Vein endothelial cell (primary cell): ENCODE measurements at places on chromosomes 6 and 20. TPM values are rescaled to one million over a fixed set of nuclear protein-coding genes. Genes with fewer than 3 reads are reported as not detected.

Gene DZANK1
- total RNA-seq, result 0.98 and 1.7 TPM in 2 replicates

Gene GPR6
- total RNA-seq, result not detected in 2 replicates

Gene MKKS
- total RNA-seq, result 3.9 and 7.5 TPM in 2 replicates

Gene RIN2
- total RNA-seq, result 111 and 159 TPM in 2 replicates

Gene TMC2
- total RNA-seq, result not detected in 2 replicates

Gene HM13
- 105 and 108 TPM in 2 replicates for total RNA-seq

Gene GABRR1
- total RNA-seq, result 0.10 TPM in 1 of 2 replicates, not detected in the other
